ENCODE measurements at places on chromosomes 2 and 18. TPM values are rescaled to one million over a fixed set of nuclear protein-coding genes. Genes with fewer than 3 reads are reported as not detected.

DNA sequence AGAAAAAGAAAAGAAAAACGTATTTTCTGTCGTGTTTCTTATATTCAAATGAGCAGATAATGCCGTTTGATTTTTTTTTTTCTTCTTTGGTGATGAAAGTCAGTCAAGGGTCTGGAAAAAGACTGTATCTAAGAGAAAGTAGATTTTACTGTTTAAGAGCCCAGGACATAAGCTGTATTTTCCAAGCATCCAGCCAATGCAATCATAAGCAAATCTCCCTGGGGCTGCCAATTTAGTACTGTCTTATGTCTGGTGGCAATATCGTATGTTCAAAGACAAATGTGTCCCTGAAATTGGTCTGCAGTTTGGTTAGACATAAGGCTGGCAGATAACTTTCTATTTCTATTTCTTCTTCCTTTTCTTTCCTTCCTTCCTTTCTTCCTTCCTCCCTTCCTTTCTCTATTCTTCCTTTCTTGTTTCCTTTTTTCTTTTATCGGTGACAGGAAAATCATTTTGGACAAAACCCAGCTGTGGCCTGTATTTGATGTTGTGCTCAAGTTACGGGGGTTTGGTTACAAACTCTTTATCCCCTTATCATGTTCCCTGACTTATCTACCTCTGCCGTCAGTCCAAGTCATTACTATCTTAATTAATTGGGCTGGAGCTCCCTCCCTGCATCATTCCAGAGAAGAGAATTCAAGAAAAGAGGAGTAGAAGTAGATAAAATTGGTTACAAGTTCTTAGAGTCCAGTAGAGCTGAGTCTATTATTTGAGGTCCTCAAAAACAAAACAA, 683.4 kb upstream of the FSHR start:
- no peak for DNase-seq

The GAL3ST2 gene
- total RNA-seq = 50.8 TPM

The MPP4 gene
- total RNA-seq = not detected

GRCh38 chr2:204550751-204551511, 5.7 kb downstream of the PARD3B start:
- DNase-seq = no peak

The REEP1 gene
- 4.2 TPM for total RNA-seq

DNA sequence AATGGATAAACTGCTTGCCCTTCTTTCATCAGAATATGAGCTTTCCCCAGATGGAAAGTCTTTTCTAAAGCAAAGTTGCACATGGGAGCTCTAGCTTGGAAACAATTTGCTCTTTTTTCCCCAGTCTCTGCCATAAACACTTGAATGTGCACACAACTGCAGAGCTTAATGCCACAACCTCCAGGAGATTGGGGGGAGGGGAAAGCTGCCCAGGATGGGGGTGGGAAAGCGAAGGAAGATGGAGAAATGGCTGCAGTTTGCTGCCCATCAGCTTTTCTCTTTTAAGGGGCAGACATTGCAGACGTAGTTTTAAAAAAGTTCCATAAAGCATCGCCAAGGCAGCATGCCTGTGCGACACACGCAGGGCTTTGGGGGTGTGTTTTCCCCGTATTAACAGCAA, 1.5 kb downstream of the ACKR3 start:
- no peak for DNase-seq

DNA sequence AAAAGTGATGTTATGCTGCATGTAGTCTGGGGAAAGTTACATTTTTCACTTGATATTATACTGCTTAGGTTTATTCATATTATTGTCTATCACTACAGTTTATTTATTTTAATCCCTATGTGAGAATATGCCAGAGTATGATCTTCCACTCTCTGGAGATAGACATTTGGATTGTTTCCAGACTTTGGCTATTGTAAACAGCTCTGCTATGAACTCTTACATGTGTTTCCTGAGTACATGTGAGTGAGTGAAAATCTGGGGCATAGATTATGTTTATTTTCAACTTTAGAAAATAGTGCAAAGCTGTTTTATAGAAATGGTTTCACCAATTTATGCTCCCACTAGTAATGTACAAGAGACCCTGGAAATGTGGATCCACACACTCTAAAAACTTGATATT, 49.0 kb upstream of the EPAS1 start:
- DNase-seq = no peak

GRCh38 chr18:61602836-61603235, 269.6 kb downstream of the CDH20 start:
- no peak for DNase-seq

The SCN2A gene
- 0.14 TPM for total RNA-seq

DNA sequence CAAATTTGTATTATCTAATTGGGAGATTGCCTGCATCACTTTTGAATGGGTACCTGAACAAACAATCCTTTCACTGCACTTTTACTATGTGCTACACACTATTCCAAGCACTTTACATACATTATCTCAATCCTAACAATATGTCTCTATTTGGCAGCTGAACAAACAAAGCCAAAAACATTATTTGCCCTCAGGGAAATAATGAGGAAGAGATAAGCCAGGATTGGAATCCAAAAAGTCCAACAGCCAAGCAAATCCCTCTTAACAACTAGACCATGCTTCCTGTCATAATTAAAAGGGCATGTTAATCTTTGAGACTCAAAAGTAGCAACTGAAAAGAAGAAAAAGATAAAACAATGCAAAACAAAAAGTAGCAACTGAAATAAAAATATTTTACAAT, 32.1 kb downstream of the RPRD1A start:
- DNase-seq = no peak

DNA sequence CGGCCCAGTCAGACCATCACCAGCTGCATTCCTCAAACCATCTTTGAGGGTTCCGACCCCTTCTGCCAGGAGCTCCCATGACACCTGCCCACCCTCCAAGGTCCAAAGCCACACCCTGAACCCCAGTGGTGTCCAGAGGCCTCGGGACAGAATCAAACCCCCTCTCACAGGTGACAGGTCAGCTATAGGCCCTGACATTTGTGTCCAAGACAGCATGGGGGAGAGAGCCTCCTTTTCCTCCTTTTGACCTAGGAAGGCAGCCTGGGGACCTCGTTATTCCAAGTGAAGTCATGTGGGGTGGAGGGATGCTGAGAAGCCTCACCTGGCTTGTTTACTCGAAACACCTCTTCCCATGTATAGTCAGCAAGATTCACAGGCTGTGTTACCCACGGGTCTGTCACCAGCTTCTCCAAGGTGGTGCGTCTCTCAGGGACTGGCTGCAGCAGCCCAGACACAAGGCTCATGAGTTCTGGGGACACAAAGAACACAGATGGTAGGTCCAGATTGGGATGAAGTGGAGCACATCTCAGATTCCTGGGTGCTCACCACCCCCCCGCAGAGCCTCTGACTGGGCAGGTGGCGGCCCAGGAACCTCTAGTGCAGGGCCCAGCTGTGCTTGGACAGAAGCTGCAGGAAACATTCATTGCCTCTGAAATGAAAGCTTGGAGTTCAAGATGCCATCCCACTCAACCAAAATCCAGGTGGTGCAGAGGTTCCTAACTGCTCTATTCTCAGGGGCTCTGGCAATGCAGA, 5.1 kb upstream of the MTERF4 start:
- no peak for DNase-seq

The RGPD4 gene
- total RNA-seq = 0.08 TPM

- DNase-seq = peak; percentile 73
Measured at GRCh38 chr2:100242891-100243619, 79.2 kb downstream of the LONRF2 start.

- DNase-seq = no peak
Measured at GRCh38 chr18:54777118-54777791, 51.0 kb upstream of the RAB27B start.

DNA sequence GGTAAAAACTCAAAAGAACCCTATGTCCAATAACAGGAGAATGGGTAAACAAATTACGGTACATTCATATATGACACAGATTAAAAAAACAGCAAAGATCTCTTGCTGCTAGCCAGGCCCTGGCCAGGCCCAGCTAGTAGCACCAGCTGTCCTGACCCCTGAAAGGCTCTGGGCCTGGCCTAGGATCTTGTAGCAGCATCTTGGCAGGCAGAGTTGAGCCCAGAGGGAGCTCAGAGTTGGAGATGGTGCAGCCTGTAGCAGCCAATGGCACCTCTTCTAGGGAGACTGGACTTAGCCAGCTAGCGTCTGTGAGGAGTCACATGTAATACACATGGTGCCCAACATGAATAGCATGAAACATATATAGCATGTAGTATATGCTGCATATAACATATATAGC, 69.1 kb downstream of the HS6ST1 start:
- no peak for DNase-seq

The BOLL gene
- not detected for total RNA-seq

Measured in left colon (tissue), 2 donors.